ENCODE measurements at places on chromosomes 13 and 19. TPM values are rescaled to one million over a fixed set of nuclear protein-coding genes. Genes with fewer than 3 reads are reported as not detected.

GRCh38 chr19:2624537-2625091 lies 77.9 kb downstream of the GNG7 start:
- DNase-seq: no peak

- DNase-seq: peak; percentile 58
Measured at GRCh38 chr19:58361900-58362271, 665 bp downstream of the ZNF497 start.

DNA sequence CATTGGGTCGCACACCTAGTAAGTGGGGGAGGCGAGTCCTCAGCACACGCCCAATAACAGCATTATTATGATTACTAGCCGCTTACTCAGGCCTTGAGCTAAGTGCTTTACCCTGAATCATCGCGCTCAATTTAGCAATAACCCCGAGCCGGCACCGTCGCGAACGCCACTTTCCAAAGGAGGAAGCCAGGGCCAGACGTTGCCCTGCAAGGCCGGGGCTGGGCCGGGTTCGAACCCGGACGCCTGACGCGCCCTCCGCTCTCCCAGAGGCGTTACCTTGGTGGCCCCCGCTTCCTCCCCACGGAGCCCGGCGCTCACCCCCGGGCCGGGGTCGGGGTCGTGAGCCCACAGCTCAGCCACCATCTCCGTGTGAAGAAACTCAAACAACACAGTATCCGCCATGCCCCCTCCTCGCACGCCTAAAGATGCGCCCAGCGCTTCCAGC lies at the start of gene TRAPPC6A:
TSS of gene TRAPPC6A (minus strand) at position 421 of the 445 bp plus-strand sequence. CDS start at position 402, 19 bp downstream.
- DNase-seq: no peak

DNA sequence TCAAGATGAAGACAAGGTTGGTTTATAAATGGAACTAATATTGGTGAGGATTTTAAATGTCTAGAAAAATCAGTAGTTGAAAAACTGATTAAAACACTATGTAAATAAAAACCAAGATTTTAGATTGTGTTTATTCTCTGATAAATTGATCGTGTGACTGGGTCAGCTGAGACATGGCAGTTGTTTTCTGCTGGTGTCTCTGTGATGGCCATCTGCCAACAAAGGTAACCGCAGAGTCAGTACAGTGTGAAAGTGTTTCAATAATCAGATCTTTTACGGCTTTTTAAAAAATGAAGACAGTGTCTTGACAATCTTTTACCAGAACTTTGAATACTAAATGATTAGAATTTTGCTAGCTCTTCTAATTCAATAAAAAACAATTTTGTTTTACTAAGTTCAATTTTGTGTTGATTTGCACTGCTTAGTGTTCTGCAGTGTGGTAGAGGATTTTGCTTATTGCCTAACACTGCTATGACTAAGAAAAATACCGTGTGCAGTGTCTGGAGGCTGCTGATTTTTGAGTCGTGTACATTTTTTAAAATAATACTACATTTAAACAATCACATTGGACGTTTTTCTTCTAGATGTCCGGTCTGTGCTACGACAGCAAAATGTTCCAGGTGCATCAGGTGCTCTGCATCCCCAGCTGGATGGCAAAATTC lies 32.7 kb upstream of the GPR183 start:
- DNase-seq: no peak

Gene DAND5
- polyA plus RNA-seq: 7.0 TPM

DNA sequence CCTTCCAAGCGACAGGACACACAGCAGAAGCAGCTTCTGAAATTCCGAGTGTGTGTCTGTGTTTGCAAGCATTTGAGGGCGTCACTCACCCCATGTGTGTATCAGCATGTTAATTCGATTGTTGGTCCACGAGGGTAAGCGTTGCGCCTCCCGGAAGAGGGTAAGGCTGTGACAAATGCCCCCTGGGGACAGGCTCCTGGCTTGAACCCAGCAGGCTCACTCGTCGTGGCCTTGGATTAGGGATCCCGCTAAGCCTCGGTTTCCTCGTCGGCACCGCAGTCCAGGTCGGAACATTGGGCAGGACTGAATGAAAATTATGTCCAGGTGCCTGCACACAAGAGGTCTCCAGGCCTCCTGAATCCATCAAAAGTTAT lies 606 bp upstream of the STXBP2 start:
- peak; percentile 37 for DNase-seq

Gene OVOL3
- not detected for polyA plus RNA-seq

- no peak for DNase-seq
Measured at GRCh38 chr13:33743438-33744368, 74.2 kb upstream of the RFC3 start.

- no peak for DNase-seq
Measured at GRCh38 chr13:25864936-25865335, 186.9 kb downstream of the SHISA2 start.

DNA sequence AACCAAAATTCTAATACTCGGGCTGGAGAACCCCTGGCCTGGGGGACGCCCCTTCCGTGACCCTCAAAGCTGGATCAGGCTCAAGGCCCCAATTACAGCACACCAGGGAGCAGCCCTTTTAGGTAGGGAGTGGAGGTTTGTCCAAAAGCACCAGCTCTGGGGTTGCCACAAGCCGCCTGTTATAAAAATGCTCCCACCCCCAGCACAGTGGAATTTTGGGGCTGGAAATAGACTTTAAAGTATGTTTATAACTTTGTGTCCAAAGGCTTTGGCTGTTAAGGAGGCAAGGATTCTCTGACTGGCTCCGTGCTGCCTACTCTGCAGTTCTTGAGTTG lies 564 bp upstream of the GMIP start:
- no peak for DNase-seq

GRCh38 chr13:67223024-67223423 lies 7.1 kb downstream of the PCDH9 start:
- no peak for DNase-seq

- DNase-seq: peak; percentile 41
Measured at GRCh38 chr19:976476-976875, 7.7 kb upstream of the WDR18 start.

- DNase-seq: no peak
Measured at GRCh38 chr19:33872445-33873320, 76.0 kb downstream of the KCTD15 start.

DNA sequence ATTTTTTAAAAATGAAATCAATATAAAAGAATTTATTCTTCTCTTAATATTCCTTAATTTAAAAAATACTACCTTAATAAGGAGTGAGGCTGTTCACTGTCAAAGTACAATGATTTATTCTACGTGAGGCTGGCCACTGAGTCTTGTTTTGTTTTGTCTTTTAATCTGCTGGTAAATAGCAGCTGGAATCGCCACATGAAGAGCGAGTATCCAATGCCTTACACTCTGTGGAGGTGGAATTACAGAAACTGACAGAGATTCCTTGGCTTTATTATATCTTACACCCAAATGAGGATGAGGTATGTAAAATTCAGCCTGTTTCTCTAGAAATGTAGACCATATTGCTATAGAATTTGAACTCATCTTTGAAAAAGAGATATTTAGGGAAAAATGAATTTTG lies 52.9 kb upstream of the AKAP11 start:
- DNase-seq: no peak

GRCh38 chr19:38383184-38383583 lies 4.7 kb downstream of the GGN start:
- DNase-seq: peak; percentile 18

Gene TTC9B
- 0.11 TPM for polyA plus RNA-seq

Gene TEX29
- 0.25 TPM for polyA plus RNA-seq

DNA sequence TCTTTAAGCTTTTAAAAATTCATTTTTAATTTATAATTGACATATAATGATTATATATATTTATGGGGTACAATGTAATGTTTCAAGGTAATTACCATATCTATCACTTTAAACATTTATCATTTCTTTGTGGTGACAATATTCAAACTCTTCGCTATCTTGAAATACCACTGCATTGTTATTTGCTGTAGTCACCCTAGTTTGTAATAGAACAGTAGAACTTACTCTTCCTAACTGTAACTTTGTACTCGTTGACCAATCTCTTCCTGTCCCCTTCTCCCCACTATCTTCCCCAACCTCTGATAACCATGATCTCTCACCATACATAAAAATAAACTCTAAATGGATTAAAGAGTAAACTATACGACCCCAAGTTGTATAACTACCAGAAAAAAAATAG lies 20.4 kb downstream of the COG6 start:
- DNase-seq: no peak

Gene PRODH2
- not detected for polyA plus RNA-seq

DNA sequence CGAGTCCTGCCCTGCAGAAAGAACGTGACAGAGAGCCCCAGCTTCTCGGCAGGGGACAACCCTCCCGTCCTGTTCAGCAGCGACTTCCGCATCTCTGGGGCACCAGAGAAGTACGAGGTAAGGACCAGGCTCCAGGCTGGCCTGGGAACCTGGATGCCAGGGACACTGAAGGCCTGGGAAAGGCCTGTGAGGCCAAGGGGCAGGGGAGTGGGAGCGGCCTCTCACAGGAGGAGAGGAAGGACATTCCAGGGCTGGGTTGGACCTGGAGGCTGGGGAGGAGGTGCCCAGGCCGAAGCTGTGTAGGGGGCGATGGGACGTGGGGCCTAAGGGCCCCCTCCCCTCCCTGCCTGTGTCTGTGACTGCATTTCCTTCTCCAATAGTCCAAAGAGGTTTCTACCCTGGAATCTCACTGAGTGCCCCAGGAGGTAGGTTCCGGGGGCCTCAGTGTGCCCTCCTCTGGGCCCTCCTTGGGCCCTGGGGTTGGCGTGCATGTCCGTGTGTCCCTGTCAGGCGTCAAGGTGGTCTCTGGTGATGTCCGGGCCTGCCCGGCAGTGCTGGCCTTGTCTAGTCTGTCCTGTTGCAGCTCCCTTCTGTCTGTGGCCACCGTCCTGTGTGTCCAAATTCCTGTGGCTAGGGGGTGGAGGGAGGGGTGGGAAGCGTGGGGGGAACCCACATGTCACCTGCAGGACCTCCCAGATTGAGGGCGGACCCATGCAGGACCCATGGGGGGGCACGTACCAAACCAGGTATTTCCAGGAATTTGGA lies 16.9 kb upstream of the CD22 start:
- no peak for DNase-seq

- no peak for DNase-seq
Measured at GRCh38 chr13:45179428-45179827, 21.4 kb downstream of the KCTD4 start.

DNA sequence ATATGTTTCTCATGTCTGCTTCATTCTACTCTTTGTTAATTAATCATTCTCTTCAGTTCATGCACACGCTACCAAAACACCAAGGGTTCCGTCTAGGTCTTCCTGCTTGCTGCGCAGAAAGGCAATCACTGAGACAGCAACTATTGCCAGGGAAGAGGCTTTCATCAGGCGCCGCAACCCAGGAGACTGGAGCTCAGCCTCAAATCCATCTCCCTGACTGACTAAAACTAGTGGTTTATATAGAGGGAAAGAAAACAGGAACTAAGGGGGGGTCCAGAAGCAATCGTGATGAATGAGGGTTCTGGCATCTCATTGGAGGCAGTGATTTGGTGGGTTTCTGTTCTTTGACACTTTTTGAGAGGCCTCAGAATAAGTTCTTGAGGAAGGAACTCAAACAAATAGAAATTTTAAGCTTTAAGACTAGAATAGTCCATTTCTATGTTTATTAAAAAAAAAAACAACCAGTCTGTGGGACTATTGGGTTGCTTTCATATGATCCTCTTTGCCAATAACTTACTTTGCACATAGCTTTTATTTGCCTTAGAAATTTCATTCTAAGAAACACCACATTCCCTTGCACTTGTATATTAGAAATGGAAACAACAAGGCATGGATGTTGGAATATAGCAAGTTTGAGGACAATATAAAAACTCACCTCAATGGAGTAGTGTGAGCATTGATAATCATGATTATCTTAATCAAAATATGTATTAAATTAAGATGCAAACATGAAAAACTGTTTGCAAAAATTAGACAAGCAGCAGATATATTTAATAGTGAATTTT lies 691.2 kb upstream of the GPC6 start:
- no peak for DNase-seq

- DNase-seq: peak; percentile 49
Measured at GRCh38 chr19:33134571-33135041, 2.7 kb downstream of the WDR88 start.

DNA sequence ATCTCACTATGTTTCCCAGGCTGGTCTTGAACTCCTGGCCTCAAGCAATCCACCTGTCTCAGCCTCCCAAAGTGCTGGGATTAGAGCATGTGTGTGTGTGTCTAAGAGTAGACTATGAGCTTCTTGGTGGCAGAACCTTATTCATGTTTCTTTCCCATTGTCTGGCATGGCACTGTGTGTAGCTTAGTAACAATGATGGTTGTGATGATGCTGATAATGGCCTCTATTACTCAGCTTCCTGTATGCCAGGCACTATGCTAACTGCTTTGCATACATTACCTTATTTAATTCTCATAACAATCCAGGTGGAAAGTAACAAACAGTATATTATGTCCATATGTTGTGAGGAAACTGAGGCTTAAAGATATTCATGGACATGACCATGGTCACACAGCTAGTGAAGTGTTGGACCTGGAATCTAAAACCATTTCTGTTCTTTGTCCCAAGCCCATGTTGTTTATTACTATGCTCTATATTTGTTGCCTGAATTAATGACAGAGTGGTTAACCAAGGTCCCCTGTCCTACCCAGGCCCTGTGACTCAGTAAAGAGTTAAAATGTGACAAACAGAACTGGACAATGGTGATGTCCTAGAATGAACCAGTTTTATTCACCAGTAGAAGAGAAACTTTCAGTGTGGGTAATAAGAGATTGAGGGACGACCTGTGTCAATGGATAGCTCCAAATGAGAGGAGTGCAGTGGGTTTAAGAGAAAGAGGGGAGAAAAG lies 109.6 kb downstream of the KLF5 start:
- DNase-seq: no peak

Gene ZNF541
- polyA plus RNA-seq: 0.20 TPM

Gene CHST8
- polyA plus RNA-seq: 0.63 TPM

Gene CD37
- polyA plus RNA-seq: 2.3 TPM

DNA sequence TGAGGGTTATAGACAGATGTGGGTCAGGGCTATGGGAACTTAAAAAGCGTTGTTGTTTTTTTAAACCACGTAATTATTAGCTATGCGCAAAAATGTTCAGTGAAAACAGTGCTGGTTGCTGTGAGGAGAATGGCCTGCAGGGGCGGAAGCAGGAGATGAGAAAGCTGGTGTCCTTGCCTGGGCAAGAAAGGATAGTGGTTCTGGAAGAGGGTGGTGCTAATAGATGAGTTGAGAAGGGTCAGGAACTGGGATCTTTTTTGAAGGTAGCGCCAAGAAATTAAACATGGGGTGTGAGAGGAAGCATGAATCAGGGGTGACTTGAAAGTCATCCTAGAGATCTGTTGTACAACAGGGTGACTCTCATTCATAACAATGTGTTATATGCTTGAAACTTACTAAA lies 4.8 kb upstream of the SMG9 start:
- no peak for DNase-seq

GRCh38 chr13:110706570-110707372 lies 855 bp upstream of the CARS2 start:
- no peak for DNase-seq

DNA sequence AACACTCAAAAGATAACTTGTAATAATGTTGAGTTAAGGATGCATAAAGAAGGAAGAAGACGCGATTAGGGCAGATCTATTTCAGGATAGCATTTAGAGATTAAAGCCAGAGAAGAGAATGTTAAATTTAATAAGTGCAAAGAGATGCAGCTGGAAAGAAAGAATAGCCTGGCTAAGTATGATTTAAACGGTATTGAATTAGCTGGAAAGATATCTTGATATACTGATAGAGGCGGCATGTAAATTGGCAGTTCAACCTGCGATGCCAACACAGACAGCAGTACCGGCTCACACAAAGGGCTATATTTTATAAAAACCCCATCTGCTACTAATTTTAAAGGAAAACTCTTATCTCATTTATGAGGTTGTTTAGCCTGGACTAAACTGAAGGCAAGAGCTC lies 121.4 kb downstream of the ENOX1 start:
- no peak for DNase-seq
